ENCODE measurements at places on chromosomes 6 and 20. TPM values are rescaled to one million over a fixed set of nuclear protein-coding genes. Genes with fewer than 3 reads are reported as not detected.

The NKX2-4 gene
- total RNA-seq, result not detected

The PAX1 gene
- total RNA-seq, result not detected

The MYLK4 gene
- 0.93 TPM for total RNA-seq

The CDYL gene
- total RNA-seq, result 56.8 TPM

The BHLHE23 gene
- not detected for total RNA-seq

The BPIFB2 gene
- total RNA-seq, result not detected

The DSP gene
- total RNA-seq, result 163 TPM

The EFCAB8 gene
- total RNA-seq, result not detected

The FNDC11 gene
- 3.9 TPM for total RNA-seq

The OR2J3 gene
- not detected for total RNA-seq

The ZNF133 gene
- 25.3 TPM for total RNA-seq

The PKIB gene
- total RNA-seq, result 6.0 TPM
